ENCODE measurements at places on chromosomes 11 and 22.

- DNase-seq: no peak
Observed at GRCh38 chr11:117523680-117524079, 196.0 kb downstream of the CEP164 start.

DNA sequence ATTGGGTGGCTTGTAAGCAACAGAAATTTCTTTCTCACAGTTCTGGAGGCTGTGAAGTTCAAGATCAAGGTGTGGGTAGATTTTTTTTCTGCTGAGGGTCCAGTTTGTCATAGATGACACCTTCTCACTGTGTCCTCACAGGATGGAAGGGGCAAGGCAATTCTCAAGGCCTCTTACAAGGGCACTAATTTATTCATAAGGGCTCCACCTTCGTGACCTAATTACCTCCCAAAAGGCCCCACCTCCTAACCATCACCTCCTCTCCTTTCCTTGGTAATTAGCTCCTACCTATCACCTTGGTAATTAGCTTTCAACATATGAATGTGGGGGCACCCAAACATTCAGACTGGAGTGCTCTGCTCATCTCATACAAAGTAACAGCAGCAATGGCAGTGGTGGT lies 92.3 kb upstream of the CD44 start:
- DNase-seq: no peak

GRCh38 chr11:63768237-63769041 lies at the start of gene ZFTA:
Gene ZFTA, minus strand, starts transcription at chr11:63768775. Its CDS starts 153 bp downstream, at chr11:63768622.
- peak; percentile 93 for DNase-seq

DNA sequence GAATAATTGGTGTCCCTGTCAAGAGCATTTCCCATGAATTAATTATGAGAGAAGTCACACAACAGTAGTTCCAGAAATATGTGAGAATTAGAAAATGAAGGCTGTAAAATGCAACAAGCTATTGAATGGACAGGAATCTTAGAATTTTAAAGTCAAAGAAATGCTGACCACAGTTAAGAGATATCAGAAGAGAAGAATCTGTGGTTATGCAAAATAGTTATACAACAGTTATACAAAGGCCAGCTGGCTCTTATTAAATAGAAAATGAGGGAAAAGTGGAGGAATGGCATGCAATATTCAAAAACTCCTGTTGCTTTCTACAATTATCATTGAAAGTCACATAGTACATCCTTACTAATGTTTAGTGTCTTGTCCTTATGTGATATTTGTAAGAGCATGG lies 27.4 kb downstream of the CASP12 start:
- no peak for DNase-seq

DNA sequence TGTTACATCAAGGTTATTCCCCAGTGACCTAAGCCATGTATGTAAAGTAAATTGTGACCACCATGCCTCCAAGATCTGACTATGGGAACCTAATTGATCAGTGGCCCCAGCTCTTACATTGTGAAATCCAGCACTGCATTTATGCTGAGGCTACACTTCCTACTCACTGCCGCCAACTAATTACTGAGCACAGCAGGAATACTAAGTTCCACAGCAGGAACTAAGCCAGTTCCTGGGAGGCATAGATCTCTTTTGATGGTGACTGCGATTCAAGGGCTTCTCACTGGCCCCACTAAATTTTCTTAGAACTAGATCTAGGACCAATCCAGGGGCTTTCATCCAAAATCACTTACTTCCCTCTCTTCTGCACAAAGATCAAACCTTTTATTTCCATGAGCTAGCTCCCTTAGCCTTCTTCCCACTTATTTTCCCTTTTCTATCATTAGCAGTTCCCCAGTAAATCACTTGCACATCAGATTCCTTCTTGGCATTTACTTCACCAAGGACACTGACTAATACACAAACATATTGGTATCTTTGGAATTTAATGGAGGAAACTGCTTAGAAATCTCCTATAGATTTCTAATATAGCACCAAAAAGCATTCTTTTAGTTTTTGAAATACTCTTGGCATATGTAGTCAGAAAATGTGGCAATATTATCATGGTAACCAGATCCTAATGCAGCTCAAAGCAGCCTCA lies 46.0 kb downstream of the CNTN5 start:
- no peak for DNase-seq

GRCh38 chr11:65791719-65792213 lies 4.9 kb downstream of the OVOL1 start:
- peak; percentile 62 for DNase-seq

DNA sequence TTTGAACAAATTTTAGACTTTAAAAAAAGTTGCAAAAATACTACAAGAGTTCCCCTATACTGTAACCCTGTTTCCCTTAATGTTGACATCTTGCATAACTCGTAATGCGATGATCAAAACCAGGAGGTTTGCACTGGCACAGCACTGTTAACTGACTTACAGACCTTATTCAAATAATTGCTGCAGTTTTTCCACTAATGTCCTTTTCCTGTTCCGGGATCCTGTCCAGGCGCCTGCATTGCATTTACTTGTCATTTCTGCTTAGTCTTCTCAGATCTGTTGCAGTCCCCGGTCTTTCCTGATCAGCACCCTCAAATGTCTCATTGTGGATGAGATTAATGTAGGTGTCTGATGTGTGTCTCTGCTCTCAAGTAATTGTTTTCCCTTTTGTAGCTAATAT lies 32.0 kb downstream of the APLP2 start:
- no peak for DNase-seq

- no peak for DNase-seq
Observed at GRCh38 chr22:47206666-47207218, 444.3 kb downstream of the TBC1D22A start.

GRCh38 chr11:128471138-128471661 lies 116.2 kb downstream of the ETS1 start:
- no peak for DNase-seq

- no peak for DNase-seq
Observed at GRCh38 chr22:19871845-19872778, 17.4 kb upstream of the GNB1L start.

GRCh38 chr11:34105957-34106504 lies 602 bp downstream of the NAT10 start:
- DNase-seq: no peak

DNA sequence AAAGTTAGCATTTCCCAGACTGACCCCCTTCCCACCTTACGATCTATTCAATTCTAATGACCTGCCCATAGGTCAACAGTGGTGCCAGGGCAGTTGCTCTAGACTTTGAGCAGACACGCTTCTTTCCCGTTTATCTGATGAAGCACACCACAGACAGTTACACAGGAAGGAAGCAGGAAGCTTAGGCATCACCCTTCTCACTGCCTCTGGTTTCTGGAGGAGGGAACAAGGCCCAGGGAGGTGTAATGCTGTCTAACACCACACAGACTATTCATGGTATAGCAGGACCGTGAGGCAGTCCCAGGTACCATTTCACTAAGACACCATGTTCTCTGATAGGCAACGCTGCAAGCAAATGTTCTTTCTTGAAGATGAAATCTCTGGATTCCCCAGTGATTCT lies 279.4 kb downstream of the NTM start:
- no peak for DNase-seq

DNA sequence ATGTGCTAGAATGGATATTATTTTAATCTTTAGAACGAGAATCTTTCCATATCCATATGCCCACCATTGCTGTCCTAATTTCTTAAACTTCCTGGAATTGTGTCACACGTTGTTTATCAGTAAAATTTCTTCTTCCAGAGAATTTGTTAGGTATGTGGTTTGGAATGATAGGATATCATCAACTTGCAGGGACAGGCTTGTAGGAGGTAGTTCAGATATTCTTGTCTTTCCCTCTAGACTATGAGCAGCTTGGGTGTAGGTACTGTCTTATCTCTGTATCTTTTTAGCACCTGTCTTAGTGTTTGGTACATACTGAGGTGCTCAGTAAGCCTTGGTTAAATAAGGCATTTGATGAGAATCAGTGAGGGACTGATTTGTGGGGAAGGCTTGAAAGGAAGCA lies 3.4 kb downstream of the CTNND1 start:
- DNase-seq: no peak

DNA sequence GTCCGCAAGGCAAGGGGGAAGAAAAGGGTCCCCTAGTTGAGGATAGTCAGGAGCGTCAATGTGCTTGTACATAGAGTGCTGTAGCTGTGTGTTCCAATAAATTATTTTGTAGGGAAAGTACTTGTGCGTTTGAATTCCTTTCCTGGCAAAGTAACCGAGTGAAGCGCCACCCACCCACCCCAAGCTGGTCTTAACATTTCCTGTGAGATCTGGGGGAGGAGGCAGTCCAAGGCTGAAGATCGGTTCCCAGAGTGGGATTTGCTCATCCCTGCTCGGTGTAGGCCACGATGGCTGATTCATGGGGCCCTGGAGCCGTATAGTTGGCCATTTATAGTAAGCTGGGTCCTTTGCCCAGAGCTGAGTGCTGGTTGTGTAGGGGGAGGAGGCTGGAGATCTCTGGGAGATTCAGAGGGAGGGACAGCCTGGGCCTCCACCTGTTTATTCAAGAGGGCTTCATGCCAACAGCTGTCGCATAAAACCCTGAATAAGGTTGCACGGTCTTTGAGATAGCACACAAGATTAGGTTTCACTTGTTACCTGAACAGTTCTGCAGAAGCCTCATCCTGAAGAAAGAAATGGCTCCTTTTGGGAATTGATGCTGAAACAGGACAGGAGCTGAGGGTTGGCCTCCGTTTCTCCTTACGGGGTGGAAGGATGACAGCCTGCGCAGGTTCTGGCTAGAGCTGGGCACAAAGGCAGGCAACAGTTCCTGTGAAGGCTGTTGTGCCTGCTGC lies 2.4 kb downstream of the ATF4 start:
- no peak for DNase-seq

DNA sequence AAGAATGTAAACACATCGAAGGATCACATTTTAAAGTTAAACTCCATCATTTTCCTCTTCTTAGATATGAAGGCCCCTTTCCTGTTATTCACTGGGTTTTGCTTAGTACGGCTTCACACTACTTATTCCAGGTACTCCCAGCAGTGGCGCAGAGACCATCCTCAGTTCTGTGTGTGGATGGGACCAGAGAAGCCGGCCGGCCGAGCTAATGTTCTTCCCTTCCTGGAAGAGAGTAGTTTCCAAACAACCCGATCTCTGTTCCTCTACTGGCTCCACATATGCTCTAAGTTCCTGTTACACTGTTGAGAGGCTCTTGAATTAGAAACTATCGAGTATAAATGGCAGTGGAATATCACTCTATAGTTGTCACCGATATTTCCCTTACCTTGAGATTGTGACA lies 684 bp upstream of the NFRKB start:
- DNase-seq: no peak

GRCh38 chr11:75072582-75072981 lies 24.1 kb downstream of the OR2AT4 start:
- DNase-seq: no peak

DNA sequence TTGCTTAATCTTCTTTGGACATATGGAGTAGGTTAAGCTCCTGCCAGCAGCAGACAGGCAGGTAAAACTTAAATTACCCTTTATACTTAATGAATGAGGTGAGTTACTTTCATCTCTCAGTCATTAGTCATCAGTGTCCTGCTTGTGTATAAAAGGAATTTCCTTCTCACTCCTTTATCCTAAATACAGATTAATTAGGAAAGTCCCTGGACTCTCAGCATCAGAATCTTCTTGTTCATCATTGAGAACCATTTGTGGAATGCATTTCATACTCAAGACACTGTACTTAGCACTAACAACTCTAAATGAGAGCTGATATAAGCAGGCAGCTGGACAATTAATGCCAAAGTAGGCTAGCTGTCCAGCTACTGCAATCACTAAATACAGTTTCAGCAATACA lies 630.4 kb downstream of the METTL15 start:
- no peak for DNase-seq

- peak; percentile 25 for DNase-seq
Observed at GRCh38 chr11:84607975-84608836, 1018.9 kb downstream of the DLG2 start.

GRCh38 chr11:18271206-18271605 lies 5.1 kb downstream of the SAA1 start:
- DNase-seq: no peak

DNA sequence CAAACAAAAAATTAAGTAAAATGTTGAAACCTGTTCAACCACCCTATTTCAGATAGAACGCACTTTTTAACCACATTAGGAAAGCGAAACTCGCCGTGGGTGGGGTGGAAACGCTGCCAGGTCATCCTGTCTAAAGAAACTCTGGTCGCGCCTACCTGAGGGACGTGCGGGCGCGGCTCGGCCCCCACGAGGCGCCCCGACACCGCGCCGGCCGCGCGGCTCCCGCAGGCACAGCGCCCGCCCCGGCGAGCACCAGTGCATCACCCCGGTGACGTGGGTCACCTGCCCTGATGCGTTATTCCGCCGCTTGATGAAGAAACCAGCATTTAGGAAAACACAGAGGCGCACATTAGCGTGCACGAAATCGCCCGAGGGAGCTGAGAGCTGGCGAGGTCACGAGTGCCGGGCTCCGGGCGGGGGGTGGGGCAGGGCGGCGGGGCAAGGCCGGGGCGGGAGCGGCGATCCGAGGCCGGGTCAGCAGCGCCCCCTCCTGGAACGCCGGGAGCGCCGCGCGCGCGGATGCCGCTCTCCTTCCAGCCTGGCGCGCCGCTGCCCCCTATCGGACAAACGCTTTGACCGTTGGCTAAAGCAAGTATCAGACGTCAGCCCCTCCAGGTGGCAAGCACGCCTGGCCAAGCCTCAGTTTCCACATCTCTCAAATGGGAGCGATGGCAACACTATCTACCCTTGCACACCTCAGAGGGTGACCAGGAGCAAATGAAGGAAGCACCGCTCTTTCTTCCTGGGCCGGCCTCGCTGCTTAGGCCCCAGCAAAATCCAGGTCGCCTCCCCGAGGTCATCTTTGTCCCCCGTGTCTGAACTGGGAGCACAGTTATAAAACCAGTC lies 15.7 kb upstream of the SNX32 start:
- peak; percentile 94 for DNase-seq

GRCh38 chr11:54930930-54931329 lies 224.3 kb downstream of the OR4A5 start:
- DNase-seq: no peak

DNA sequence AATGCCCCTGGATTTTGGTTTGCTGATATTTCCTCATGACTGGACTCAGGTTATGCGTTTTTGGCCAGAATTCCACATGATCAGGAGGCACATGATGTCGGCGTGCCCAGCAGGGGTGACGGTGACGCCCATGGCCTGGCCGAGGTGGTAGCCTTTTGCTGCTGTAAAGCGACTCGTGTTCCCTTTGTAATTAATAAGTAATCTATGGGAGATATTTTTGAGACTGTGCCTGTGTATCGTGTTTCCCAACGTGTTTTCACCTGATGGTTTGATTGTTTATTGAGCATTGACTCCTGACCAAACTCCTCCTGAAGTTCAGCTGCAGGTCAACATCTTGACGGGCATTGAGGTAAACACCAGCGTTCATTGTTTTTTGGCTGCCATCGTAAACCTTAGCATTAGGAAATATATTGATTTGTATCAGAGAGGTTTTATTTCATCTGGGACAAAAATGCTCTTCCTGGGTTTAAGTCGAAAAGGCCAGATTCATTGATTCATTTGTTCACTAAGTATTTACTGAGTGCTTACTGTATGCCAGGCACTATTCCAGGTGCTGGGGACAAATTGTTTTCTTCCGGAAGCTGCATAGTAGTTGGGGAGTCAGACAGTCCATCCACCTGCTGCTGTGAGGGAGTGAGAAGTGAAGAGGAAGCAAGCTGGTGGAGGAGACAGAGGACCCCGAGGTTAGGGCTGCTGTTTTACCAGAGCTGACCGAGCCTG lies 23.6 kb downstream of the DCPS start:
- DNase-seq: no peak

- no peak for DNase-seq
Observed at GRCh38 chr22:32226326-32227104, 21.6 kb upstream of the RFPL2 start.

Data from upper lobe of left lung (tissue), 6 donors.